HFFc6 (cell line): ENCODE measurements at places on chromosomes 6 and 20. TPM values are rescaled to one million over a fixed set of nuclear protein-coding genes. Genes with fewer than 3 reads are reported as not detected.

Gene SAMD10
- 2.3 to 2.6 TPM (median 2.5 TPM) in 3 replicates for total RNA-seq

Gene ABHD12
- total RNA-seq: 90.3 to 99.1 TPM (median 97.8 TPM) in 3 replicates

Gene MOG
- total RNA-seq: not detected in 3 replicates

Gene BTBD3
- total RNA-seq: 29.3 to 33.2 TPM (median 29.8 TPM) in 3 replicates

Gene BRD2
- 144 to 155 TPM (median 144 TPM) in 3 replicates for total RNA-seq

Gene BTNL2
- total RNA-seq: not detected in 3 replicates

Gene CALHM6
- total RNA-seq: 0.71 TPM in 1 of 3 replicates, not detected in the others

Gene ENPP1
- 34.3 to 38.5 TPM (median 37.0 TPM) in 3 replicates for total RNA-seq

Gene VSTM2L
- total RNA-seq: 0.12 to 1.1 TPM (median 0.41 TPM) in 3 replicates

Gene GSTA2
- not detected in 3 replicates for total RNA-seq

Gene PAK5
- total RNA-seq: not detected in 3 replicates

Gene NR2E1
- not detected in 3 replicates for total RNA-seq

Gene TCP11
- 0.29 to 0.70 TPM (median 0.65 TPM) in 3 replicates for total RNA-seq

Gene UBR2
- total RNA-seq: 20.1 and 20.9 TPM in 2 replicates

- H3K27ac ChIP-seq: no peak overlapping the region
- DNase-seq: peak; percentile 23
- H3K4me1 ChIP-seq: peaks cover 7% of the 10 kb centered on the region
- no peaks in the 10 kb centered on the region for H3K36me3 ChIP-seq
- peaks cover 17% of the 10 kb centered on the region for H3K27me3 ChIP-seq
- no peak overlapping the region for H3K4me3 ChIP-seq
Measured at GRCh38 chr20:38649275-38649891, 47.8 kb downstream of the ARHGAP40 start.

- peak overlapping the region; percentile 87 for H3K4me3 ChIP-seq
- peaks cover 9% of the 10 kb centered on the region; the same call in 1 of the 2 replicates for H3K36me3 ChIP-seq
- peaks cover 55% of the 10 kb centered on the region for H3K27me3 ChIP-seq
- H3K27ac ChIP-seq: peak overlapping the region; percentile 79
- DNase-seq: peak; percentile 66
Measured at GRCh38 chr20:21509597-21510371, 4.1 kb downstream of the NKX2-2 start.

- no peaks in the 10 kb centered on the region; the same call in 1 of the 2 replicates for H3K27me3 ChIP-seq
- H3K4me3 ChIP-seq: no peak overlapping the region
- no peaks in the 10 kb centered on the region for H3K4me1 ChIP-seq
- no peak overlapping the region for H3K27ac ChIP-seq
Measured at GRCh38 chr6:63941747-63942470, 306.3 kb downstream of the PHF3 start.

DNA sequence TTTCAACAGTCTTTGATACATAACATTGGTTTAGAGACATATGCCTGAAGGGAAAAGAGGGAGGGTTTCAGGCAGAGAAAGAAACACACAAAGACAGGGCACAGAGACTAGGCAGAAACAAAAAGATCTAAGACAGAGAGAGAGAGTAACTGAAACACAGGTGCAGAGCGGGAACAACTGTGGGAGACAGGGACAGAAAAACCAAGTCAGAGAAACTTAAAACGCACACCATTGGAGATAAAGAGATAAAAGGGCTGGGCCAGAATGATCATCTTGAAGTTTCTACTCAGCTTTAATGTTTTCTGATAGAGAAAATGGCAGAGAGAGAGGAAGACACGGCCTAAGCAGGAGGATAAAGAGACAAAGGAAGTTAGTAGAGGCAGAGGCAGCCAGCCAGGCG, 11.8 kb downstream of the UNC5CL start:
- peaks cover 32% of the 10 kb centered on the region for H3K4me1 ChIP-seq
- H3K36me3 ChIP-seq: no peaks in the 10 kb centered on the region
- DNase-seq: no peak

DNA sequence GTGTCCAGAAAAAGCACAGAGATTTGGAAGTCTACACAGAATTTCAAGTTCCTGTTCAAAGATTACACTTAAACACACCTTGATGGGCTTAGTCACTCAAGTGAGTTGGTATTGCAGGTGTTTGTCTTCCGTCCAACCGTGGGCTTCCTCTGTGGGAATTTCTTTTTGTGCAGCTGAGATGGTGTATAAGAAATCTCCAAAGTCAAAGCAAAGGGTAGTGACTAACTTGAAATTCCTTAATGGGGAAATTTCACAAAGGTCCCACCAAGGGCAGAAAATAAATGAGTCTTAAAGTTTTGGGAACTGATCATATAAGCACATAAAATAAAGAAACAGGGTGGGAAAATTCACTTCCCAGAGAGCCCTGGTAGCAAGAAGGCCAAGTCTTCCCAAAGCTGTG, 102.0 kb upstream of the TNFAIP3 start:
- H3K4me1 ChIP-seq: peaks cover 59% of the 10 kb centered on the region; the same call in 1 of the 2 replicates
- no peak overlapping the region for H3K4me3 ChIP-seq
- peaks cover 1% of the 10 kb centered on the region for H3K27me3 ChIP-seq

DNA sequence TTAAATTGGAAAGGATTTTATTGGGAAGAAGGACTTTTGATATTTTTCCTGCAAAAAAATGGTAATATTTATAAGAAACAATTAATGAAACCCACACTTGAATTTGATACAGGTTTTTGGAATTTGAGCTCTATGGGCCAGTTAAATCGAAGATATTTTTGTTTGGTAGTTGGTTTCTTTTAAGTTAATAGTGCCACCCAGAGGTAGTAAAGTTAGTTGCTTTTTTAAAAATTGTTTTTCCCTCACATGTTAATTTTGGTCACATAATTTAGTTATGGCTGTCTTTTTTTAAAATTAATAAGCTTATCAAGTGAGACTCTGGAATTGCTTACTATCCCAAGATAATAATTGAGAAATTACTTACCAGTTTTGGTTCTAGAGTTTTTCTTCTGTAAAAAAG, 7.1 kb downstream of the PRIM2 start:
- H3K4me1 ChIP-seq: peaks cover 51% of the 10 kb centered on the region
- DNase-seq: no peak
- no peak overlapping the region for H3K27ac ChIP-seq
- no peaks in the 10 kb centered on the region; the same call in 1 of the 2 replicates for H3K27me3 ChIP-seq
- H3K4me3 ChIP-seq: no peak overlapping the region

GRCh38 chr6:155964544-155964943, 508.9 kb upstream of the NOX3 start:
- H3K4me3 ChIP-seq: no peak overlapping the region
- H3K4me1 ChIP-seq: no peaks in the 10 kb centered on the region
- H3K27ac ChIP-seq: no peak overlapping the region
- DNase-seq: no peak

GRCh38 chr6:77633471-77633870, 19.4 kb upstream of the MEI4 start:
- no peak overlapping the region for H3K27ac ChIP-seq
- H3K4me3 ChIP-seq: no peak overlapping the region
- H3K27me3 ChIP-seq: no peaks in the 10 kb centered on the region; the same call in 1 of the 2 replicates
- H3K4me1 ChIP-seq: no peaks in the 10 kb centered on the region
- DNase-seq: no peak
- H3K36me3 ChIP-seq: no peaks in the 10 kb centered on the region

- no peaks in the 10 kb centered on the region for H3K36me3 ChIP-seq
- no peak overlapping the region for H3K4me3 ChIP-seq
- no peak overlapping the region for H3K27ac ChIP-seq
Measured at GRCh38 chr6:35195120-35195780, 18.5 kb upstream of the SCUBE3 start.

DNA sequence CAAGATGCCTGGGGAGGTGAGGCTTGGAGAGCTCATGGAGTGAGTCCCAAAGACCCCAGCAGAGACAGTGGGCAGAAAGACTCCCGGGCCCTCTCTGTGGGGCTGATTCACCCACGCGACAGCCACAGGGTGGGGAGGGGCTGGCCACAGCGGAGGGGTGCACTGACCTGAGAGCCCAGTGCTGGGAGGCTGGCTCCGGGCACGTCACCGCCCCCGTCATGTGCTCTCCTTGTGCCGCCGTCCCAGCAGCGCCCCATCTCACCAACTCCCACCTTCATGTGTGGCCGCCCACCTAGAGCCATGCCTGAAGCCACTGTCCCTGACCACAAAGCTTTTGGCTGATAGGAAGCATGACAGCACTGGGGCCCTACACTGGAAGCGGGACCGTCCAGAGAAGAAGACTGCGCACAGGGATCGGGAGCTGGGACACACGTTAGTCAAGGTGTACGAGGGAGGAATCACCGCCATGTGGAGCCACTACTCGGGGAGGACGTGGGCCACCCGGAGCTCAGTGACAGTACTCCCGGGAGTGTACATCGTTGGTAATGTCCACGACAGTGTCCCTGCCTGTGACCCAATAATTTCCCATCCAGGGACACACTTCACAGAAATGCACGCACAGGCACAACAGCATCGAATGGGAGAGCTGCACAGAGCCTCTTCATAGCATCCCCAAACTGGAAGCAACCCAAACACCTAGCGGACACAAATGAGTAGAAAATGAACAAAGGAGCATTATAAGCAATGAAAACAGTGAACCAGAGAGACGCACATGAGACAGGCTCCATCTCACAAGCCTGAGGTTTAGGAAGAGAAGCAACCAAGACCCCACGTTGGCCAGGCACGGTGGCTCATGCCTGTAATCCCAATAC, 28.4 kb upstream of the FOXC1 start:
- no peak overlapping the region for H3K27ac ChIP-seq
- H3K27me3 ChIP-seq: peaks cover 22% of the 10 kb centered on the region
- H3K4me1 ChIP-seq: no peaks in the 10 kb centered on the region; the same call in 1 of the 2 replicates
- H3K4me3 ChIP-seq: no peak overlapping the region
- DNase-seq: no peak
- no peaks in the 10 kb centered on the region for H3K36me3 ChIP-seq

- H3K27ac ChIP-seq: peak overlapping the region; percentile 86
- peaks cover 27% of the 10 kb centered on the region for H3K36me3 ChIP-seq
- peaks cover 93% of the 10 kb centered on the region for H3K4me1 ChIP-seq
- peak; percentile 46 for DNase-seq
Measured at GRCh38 chr20:50915424-50915823, 15.8 kb downstream of the ADNP start.

GRCh38 chr6:127484212-127484863, 25.1 kb upstream of the KIAA0408 start:
- H3K4me1 ChIP-seq: peaks cover 48% of the 10 kb centered on the region
- H3K27ac ChIP-seq: peak overlapping the region; percentile 65
- peak overlapping the region; percentile 84 for H3K4me3 ChIP-seq
- H3K27me3 ChIP-seq: no peaks in the 10 kb centered on the region; the same call in 1 of the 2 replicates
- no peaks in the 10 kb centered on the region for H3K36me3 ChIP-seq

DNA sequence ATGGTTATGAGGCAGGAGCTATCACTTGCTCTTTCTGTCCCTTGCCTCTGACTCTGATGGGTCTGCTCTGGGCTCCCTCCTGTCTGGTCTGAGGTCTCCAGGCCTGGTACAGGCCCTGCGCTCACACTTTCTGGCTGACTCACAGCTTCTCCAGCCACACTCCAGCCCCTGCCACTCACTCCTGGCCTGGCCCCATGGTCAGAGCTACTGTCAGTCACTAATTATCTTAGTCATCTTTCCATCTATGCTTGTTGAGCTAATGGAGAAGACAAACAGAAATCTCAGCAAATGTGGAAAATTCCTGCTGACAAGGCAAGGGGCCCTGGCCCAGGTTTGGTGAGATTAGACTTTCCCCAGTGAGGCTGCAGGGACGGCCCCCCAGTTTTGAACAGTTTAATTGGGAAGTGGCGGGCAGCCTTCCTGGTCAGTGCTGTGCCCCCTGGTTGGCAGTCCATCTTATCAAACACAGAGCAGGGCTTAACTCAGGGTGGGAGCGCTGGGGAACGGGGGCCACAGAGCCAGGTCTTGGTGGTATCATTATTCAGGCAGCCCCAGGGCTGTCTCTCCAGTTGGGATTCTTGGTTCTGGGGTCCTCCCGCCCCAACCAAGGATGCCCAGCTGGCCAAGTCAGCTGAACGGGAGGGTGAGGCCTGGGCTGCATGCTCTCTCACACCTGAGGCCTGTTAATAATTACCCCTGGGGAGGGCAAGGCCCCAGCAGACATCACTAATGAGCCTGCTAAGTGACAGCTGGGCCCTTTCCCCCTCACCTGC, 63.4 kb downstream of the VEGFA start:
- H3K27ac ChIP-seq: no peak overlapping the region
- H3K36me3 ChIP-seq: no peaks in the 10 kb centered on the region
- H3K4me1 ChIP-seq: peaks cover 28% of the 10 kb centered on the region
- DNase-seq: peak; percentile 50

DNA sequence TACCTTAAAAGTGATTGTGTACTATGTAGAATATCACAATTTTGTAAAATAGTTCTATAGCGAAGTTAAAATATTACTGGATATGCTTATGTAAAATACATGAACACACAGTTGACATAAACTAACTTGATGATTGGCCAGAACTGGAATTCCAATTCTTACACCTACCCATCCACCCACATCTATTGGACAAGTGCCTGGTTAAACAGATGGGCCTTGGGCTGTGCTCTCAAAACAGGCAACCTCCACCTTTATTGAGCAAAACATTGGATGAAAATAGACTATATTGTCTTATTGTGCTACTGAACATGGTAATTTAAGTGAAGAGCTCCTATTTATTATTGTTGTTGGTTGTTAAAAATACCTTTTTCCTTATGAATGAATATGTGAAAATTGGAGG, 154.0 kb upstream of the FLRT3 start:
- H3K27me3 ChIP-seq: no peaks in the 10 kb centered on the region
- no peak for DNase-seq
- H3K4me3 ChIP-seq: no peak overlapping the region
- H3K36me3 ChIP-seq: no peaks in the 10 kb centered on the region
- no peak overlapping the region for H3K27ac ChIP-seq

- H3K27me3 ChIP-seq: no peaks in the 10 kb centered on the region; the same call in 1 of the 2 replicates
- no peak overlapping the region for H3K27ac ChIP-seq
- H3K4me3 ChIP-seq: no peak overlapping the region
- DNase-seq: no peak
- H3K4me1 ChIP-seq: no peaks in the 10 kb centered on the region
Measured at GRCh38 chr6:85864453-85865401, 222.0 kb upstream of the SYNCRIP start.

DNA sequence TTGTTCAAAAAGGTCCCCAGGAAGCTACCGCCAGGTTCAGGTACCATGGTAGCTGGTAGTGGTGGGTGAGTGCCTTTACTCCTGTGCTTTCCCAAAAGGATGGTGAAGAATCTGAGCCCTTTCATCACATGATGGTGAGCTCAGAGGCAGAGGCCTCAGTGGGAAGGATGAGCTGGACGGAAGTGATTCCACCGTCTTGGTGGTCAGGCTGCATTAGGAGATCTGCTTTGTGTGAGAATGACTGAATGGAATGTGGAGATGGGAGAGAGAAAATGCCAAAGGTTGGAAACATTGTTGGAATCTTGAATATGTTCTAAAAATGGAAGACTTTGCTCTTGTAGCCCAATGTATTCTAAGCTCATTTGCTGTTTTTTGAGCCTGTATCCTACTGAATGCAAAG, 108.1 kb upstream of the SCP2D1 start:
- H3K27me3 ChIP-seq: no peaks in the 10 kb centered on the region
- DNase-seq: peak; percentile 92
- 0 out of 2 replicates have a peak, but pooled peaks cover 5% of the 10 kb centered on the region for H3K36me3 ChIP-seq
- H3K4me1 ChIP-seq: peaks cover 64% of the 10 kb centered on the region
- peak overlapping the region; percentile 33 for H3K4me3 ChIP-seq

GRCh38 chr6:28277746-28278145, 3.6 kb upstream of the PGBD1 start:
- peaks cover 18% of the 10 kb centered on the region for H3K36me3 ChIP-seq
- H3K4me3 ChIP-seq: no peak overlapping the region
- no peak overlapping the region for H3K27ac ChIP-seq
- peaks cover 1% of the 10 kb centered on the region for H3K27me3 ChIP-seq
- no peak for DNase-seq
- peaks cover 11% of the 10 kb centered on the region for H3K4me1 ChIP-seq

- DNase-seq: no peak
- H3K36me3 ChIP-seq: no peaks in the 10 kb centered on the region
- H3K27me3 ChIP-seq: peaks cover 14% of the 10 kb centered on the region
- H3K27ac ChIP-seq: no peak overlapping the region
Measured at GRCh38 chr20:40806929-40807820, 118.1 kb upstream of the MAFB start.

GRCh38 chr6:102390541-102390940, 997.0 kb downstream of the GRIK2 start:
- no peaks in the 10 kb centered on the region for H3K4me1 ChIP-seq
- no peaks in the 10 kb centered on the region for H3K36me3 ChIP-seq
- no peak overlapping the region for H3K27ac ChIP-seq
- no peaks in the 10 kb centered on the region for H3K27me3 ChIP-seq
